ENCODE measurements at places on chromosomes 5 and 9.

DNA sequence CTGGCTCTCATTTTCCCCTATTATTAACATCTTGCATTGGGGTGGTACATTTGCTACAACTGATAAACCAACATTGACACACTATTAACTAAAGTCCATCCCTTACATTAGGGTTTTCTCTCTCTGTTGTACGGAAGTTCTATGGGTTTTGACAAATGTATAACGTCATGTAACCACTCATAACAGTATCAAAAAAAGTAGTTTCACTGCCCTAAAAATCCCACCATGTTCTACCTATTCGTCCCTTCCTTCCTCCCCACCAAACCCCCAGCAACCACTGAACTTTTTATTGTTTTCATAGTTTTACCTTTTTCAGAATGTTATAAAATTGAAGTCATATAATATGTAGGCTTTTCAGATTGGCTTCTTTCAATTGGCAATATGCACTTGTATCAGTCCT is 40.1 kb downstream of the MLLT3 start:
- H3K4me3 ChIP-seq, result no peak overlapping the region
- no peaks in the 10 kb centered on the region for H3K36me3 ChIP-seq
- H3K27me3 ChIP-seq, result no peaks in the 10 kb centered on the region
- H3K27ac ChIP-seq, result no peak overlapping the region
- DNase-seq, result no peak

DNA sequence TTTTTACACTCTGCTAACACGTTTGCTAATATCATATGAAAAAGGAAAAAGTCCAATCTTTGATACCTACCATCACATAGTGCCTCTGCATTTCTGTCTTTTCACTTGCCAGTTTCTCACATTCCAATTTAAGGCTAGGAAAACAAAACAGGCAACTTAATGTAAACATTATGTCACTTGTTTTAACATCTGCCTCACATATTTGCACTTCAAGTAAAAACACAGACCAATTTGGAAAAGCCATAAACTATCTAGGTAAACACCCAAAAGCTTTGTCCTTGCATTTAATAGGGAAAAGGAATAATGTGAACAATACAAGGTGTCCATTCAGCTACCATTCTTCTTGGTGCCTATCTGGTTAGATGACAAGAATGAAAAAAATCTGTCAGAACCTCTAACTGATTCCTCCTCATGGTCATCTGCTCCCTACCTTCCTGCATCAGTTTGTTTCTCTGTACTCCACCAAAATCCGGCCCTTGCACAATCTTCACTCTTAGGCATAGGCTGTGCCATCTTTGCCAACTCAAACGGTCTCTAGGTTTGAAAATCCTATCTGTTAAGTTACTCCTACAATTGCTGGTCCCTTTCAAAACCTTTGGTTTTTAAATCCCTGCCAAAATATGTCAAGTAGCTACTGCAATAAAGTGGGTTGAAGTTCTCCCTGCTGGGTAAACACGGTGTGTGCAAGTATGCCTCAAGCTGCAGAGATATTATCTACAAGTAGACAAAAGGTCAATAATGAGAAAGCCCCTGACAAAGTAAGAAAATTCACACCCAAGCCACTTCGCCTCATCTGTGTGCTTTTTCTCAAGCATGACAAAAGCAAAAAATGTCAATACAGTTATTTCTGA is 3.4 kb downstream of the TLE1 start:
- H3K4me3 ChIP-seq, result peak overlapping the region; percentile 78
- H3K27me3 ChIP-seq, result peaks cover 6% of the 10 kb centered on the region
- H3K27ac ChIP-seq, result no peak overlapping the region
- H3K4me1 ChIP-seq, result peaks cover 18% of the 10 kb centered on the region
- no peaks in the 10 kb centered on the region for H3K36me3 ChIP-seq
- no peak for DNase-seq

DNA sequence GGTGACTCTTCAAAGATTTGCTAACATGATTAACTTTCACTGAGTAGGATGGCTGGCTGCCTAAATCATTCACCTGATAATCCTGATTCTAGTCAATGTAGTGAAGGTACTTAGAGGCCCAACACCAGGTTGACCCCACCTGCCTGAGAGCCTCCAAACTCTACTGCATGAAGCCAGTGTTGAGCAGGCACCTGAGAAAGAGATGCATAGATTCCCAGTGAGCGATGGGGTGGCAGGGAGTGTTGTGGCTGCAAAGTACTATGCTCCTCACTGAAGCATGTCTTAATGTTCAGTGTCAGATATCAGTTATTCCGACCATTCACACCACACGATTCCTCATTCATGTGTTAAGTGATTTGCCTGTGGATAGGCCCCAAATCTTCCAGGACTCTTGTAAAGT is 804.4 kb downstream of the TLE4 start:
- H3K4me3 ChIP-seq, result no peak overlapping the region
- H3K36me3 ChIP-seq, result no peaks in the 10 kb centered on the region
- no peaks in the 10 kb centered on the region for H3K4me1 ChIP-seq
- no peaks in the 10 kb centered on the region for H3K27me3 ChIP-seq
- H3K27ac ChIP-seq, result no peak overlapping the region

DNA sequence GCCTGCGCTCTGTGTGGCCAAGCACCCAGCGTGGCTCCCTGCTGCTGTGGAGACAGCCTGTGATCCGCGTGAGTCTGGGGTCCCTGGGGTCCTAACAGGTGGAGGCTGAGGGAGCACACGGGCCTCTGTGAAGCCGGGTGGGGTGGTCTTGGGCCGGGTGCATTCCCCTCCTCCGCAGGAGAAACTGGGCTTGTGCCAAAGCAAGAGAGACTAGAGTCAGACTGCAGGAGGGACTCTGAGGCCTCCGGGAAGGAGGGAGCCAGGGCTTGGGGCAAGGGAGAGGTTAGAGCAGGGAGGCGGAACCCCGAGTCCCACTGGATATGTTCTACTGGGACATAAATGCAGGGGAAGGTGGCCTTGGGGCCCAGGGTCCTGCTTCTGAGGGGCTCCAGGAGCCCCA is 10.5 kb downstream of the DNLZ start:
- no peaks in the 10 kb centered on the region for H3K4me1 ChIP-seq
- peaks cover 7% of the 10 kb centered on the region for H3K36me3 ChIP-seq
- H3K27ac ChIP-seq, result no peak overlapping the region
- H3K27me3 ChIP-seq, result no peaks in the 10 kb centered on the region
- no peak overlapping the region for H3K4me3 ChIP-seq

- no peaks in the 10 kb centered on the region for H3K36me3 ChIP-seq
- H3K27ac ChIP-seq, result no peak overlapping the region
- DNase-seq, result no peak
Observed at GRCh38 chr5:68771221-68771620, 322.6 kb upstream of the SLC30A5 start.

GRCh38 chr9:87732756-87733155 is 6.8 kb downstream of the CTSL start:
- H3K4me3 ChIP-seq, result no peak overlapping the region
- H3K36me3 ChIP-seq, result peaks cover 8% of the 10 kb centered on the region
- no peak for DNase-seq
- no peaks in the 10 kb centered on the region for H3K27me3 ChIP-seq
- H3K4me1 ChIP-seq, result no peaks in the 10 kb centered on the region

GRCh38 chr9:123615381-123615780 is 259.4 kb downstream of the CRB2 start:
- no peak overlapping the region for H3K27ac ChIP-seq
- no peak overlapping the region for H3K4me3 ChIP-seq
- H3K27me3 ChIP-seq, result no peaks in the 10 kb centered on the region
- peaks cover 3% of the 10 kb centered on the region for H3K4me1 ChIP-seq
- no peak for DNase-seq

DNA sequence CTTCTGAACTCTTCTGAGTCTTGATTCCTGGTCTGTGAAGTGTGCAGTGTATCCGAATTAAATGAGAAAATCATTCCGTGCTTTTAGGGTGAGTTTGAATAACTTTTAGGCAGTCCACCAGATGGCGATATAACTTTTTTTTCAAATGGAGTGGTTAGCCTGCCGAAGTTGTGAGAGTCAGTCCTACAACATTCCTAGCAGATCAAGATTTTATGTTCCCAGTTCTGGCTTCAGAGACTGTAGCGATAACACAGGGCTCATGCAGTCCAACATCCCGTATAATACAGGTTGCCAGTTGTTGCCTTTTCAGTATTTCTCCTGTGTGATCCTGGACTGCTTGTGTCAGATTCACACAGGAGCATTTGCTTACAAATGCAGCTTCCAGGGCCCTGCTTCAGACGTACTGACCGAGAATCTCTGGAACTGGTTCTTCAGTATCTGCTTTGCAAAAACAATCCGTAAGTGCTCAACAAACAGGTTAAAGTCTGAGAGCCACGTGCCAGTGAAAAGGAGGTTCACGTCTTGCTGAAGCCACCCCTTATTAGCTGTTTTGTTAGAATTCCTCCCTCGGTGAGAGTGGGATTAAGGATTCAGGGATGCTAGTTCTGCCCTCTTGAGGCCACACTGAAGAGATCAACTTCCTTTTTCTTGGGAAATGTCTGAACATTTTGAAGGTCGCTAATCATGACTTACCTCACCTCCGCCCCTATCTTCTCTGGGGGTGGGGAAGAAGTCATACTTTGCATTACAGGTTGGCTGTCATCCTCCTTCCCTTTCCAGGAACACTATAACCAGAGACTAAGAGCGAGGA is 22.8 kb downstream of the SMIM3 start:
- H3K4me3 ChIP-seq, result peak overlapping the region; percentile 69
- peak; percentile 53 for DNase-seq
- H3K27me3 ChIP-seq, result no peaks in the 10 kb centered on the region
- H3K27ac ChIP-seq, result no peak overlapping the region

GRCh38 chr9:92642041-92642451 is 27.9 kb downstream of the IPPK start:
- no peaks in the 10 kb centered on the region for H3K4me1 ChIP-seq
- H3K4me3 ChIP-seq, result no peak overlapping the region
- H3K36me3 ChIP-seq, result peaks cover 95% of the 10 kb centered on the region

DNA sequence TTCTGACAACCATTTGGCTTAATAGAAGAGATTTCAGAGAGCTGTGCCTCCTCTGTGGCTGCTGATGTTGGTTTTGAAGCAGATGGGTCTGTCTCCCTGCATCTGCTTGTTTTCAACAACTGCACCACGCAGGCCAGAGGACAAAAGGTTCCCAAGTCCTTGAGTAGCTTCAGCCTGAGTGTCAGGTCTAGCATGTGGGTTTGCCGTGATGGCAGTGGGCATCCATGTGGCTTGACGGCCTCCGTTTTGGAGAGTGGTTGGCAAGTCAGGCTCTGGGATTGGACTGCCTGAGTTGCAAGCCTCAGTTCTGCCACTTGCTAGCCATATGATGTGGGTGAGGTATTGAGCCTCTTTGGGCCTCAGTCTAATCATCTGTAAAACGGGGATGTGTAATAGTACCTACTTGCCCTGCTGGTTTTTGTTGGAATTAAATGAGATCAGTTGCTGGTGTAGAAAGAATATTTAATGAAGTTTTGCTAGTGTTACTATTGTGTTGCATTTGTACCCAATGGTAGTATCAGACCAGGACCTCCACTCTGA is 119.8 kb upstream of the CPEB4 start:
- H3K27ac ChIP-seq, result no peak overlapping the region
- no peak for DNase-seq
- peak overlapping the region; percentile 10 for H3K4me3 ChIP-seq
- H3K36me3 ChIP-seq, result no peaks in the 10 kb centered on the region
- H3K27me3 ChIP-seq, result no peaks in the 10 kb centered on the region
- H3K4me1 ChIP-seq, result peaks cover 9% of the 10 kb centered on the region

DNA sequence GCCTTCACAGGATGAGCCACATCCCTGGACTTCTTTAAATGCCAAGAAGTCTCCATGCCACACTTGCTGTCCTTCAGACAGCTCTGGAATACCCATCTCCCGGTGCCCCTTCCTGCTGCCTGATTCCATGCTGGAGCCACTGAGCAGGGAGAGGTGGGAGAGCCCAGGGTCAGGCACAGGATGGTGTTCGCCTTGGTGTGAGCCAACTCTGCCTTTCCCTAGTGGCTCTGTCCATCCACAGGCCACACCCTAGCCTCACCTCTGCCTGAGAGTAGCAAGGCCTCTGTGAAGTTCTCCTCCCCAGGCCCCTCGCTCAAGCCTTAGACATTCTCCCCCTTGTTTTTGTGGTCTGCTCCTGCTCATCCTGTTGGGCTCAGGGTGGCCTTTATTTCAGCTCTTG is 54.2 kb upstream of the ANGPTL2 start:
- no peaks in the 10 kb centered on the region for H3K4me1 ChIP-seq
- H3K36me3 ChIP-seq, result no peaks in the 10 kb centered on the region
- no peak overlapping the region for H3K4me3 ChIP-seq
- no peak for DNase-seq

DNA sequence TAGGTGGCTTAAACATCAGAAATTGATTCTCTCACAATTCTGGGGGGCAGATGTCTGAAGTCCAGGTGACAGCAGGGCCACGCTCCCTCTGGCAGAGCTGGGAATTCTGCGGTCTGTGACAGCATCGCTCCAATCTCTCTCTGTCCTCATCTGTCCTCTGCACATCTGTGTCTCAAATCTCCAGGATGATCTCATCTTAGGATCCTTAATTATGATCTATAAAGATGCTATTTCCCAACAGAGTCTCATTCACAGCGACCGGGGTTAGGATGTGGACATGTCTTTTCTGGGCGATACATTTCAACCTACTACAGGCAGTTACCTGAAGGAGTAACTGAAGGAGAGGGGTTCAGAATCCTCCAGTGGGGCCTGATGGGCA is 31.4 kb downstream of the ANKRD33B start:
- no peak overlapping the region for H3K27ac ChIP-seq
- no peaks in the 10 kb centered on the region for H3K27me3 ChIP-seq
- no peak for DNase-seq

GRCh38 chr5:80569086-80569960 is 757 bp downstream of the ANKRD34B start:
- H3K27me3 ChIP-seq, result peaks cover 86% of the 10 kb centered on the region
- no peak overlapping the region for H3K27ac ChIP-seq
- DNase-seq, result peak; percentile 23

- no peaks in the 10 kb centered on the region for H3K4me1 ChIP-seq
- no peaks in the 10 kb centered on the region for H3K27me3 ChIP-seq
- H3K36me3 ChIP-seq, result no peaks in the 10 kb centered on the region
- no peak overlapping the region for H3K27ac ChIP-seq
Observed at GRCh38 chr9:98432134-98432533, 176.7 kb upstream of the TBC1D2 start.

- DNase-seq, result no peak
- peak overlapping the region; percentile 23 for H3K27ac ChIP-seq
- H3K4me3 ChIP-seq, result no peak overlapping the region
- no peaks in the 10 kb centered on the region for H3K4me1 ChIP-seq
Observed at GRCh38 chr5:19496056-19496455, 491.9 kb downstream of the CDH18 start.

DNA sequence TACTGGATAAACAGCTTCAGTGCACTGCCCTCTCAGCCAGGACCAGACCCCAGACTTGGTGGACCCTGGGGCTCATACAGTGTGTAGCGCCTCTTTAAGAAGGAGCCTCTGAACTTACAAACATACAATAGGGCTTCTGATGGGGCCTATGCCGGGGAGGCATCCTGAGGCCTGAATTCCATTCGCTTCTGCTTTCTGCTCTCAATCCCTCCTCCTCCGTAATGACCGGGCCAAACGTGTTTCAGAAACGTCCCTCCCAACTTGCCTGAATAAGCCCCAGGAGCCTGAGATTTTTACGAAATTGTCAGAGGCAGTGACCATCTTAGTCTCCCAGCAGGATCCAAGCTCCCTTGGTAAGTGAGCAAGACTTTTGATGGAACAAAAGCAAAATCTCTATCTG is 128.1 kb upstream of the BOD1 start:
- no peak overlapping the region for H3K4me3 ChIP-seq
- H3K27ac ChIP-seq, result no peak overlapping the region
- no peaks in the 10 kb centered on the region for H3K27me3 ChIP-seq
- H3K4me1 ChIP-seq, result peaks cover 10% of the 10 kb centered on the region
- DNase-seq, result no peak

GRCh38 chr5:174335682-174336364 is 290.3 kb downstream of the NSG2 start:
- no peaks in the 10 kb centered on the region for H3K27me3 ChIP-seq
- no peak overlapping the region for H3K27ac ChIP-seq
- no peaks in the 10 kb centered on the region for H3K36me3 ChIP-seq
- H3K4me3 ChIP-seq, result no peak overlapping the region
- no peak for DNase-seq
- H3K4me1 ChIP-seq, result no peaks in the 10 kb centered on the region
